ENCODE measurements at places on chromosomes 12 and 14.
A peak's percentile ranks its signal among the peaks of the same experiment; 100 is the strongest.

- DNase-seq, result no peak
These were observed 185.1 kb downstream of the AKAP6 start for GRCh38 chr14:32514236-32514635.

- no peak for DNase-seq
These were observed 70.2 kb upstream of the SLC38A2 start for GRCh38 chr12:46442738-46443137.

- DNase-seq, result no peak
These were observed 320.4 kb downstream of the BCL11B start for GRCh38 chr14:98951521-98952152.

- no peak for DNase-seq
These were observed 80.6 kb upstream of the DAAM1 start for GRCh38 chr14:59107819-59108218.

GRCh38 chr12:129635021-129635685 lies 268.7 kb downstream of the TMEM132D start:
- DNase-seq, result no peak

GRCh38 chr14:65024957-65025356 lies 38.3 kb downstream of the FNTB start:
- DNase-seq, result no peak

DNA sequence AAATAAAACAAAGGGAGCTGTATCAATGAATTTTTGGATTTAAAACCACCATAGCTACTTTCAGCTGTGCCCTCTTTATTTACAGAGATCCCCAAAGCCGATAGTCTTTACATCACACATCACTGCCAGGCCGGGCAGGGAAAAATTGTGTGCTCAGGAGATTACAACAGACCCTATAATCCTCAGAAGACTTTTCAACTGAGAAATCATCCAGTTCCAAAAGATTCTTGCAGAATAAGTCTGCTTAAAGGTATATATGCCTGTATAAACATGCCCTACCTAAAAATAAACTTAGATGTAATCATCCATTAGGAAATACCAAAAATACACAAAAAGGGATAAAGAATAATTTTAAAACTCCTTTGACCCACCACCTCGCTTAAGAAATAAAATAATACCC lies 70.1 kb upstream of the MAP1LC3B2 start:
- DNase-seq, result no peak

DNA sequence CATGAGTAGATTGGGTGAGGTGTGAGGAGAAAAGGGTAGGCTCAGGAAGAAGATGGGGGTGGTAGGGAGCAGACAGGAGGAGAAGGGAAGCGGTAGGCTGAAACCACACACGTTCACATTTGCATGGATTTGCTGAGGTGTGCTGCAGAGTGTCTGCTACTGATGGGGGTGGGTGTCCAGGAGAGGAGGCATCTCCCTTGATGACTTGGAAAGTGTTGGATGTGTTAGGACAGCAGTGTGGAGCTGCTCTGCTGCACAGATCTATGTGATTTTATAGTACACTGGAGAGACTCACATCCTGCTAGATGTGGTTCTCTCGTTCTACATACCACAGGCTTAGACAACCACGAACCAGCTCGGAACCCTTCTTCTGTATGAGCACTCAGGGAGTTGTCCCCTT lies 9.3 kb downstream of the ZFHX2 start:
- no peak for DNase-seq

DNA sequence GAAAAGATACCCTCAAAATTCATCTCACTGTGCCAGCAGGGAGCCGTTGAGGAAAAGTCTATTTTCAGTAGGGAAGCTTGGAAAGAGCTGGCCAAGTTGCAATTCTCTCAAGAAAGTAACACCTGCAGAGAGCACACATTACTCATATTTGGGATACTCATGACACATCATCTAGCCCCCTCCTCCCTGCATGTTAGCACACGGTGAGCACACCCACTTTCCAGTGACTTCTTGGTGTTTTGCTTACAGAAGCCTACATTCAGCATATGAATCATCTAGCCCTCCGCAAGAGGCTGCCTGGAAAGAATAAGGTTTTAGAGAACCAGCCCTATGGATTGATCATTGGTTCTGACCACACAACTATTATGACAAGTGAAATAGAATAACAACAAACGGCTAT lies 124.5 kb downstream of the PTPRO start:
- DNase-seq, result no peak

- DNase-seq, result peak; percentile 92
These were observed at the start of gene CDKN1B for GRCh38 chr12:12716793-12717585. TSS of gene CDKN1B (plus strand) at chr12:12717368. CDS start at chr12:12717840, 472 bp downstream.

Data from activated CD8-positive, alpha-beta T cell treated with anti-CD3 and anti-CD28 coated beads, Interleukin-2, amount 10 ng/mL, durations not matched to agents 7 days and 5 days (primary cell).